Stimulated activated CD8-positive, alpha-beta memory T cell treated with anti-CD3 and anti-CD28 coated beads, Interleukin-4, amount 100 ng/mL, for 1 hour (primary cell): ENCODE measurements at places on chromosomes 5 and 9.

DNA sequence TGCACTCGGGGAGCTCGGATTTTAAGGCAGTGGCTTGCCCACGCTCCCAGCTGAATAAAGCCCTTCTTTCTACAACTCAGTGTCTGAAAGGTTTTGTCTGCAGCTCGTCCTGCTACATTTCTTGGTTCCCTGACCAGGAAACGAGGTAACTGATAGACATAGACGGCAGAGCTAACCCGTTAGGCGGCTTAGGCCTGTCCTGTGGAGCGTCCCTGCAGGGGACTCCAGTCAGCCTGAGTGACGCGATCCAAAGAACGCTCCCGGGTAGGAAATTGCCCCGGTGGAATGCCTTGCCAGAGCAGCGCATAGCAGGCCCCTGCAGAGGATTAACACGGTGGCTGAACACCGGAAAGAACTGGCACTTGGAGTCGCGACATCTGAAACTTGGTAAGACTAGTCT, 1.8 kb upstream of the SELENOP start:
- no peak for DNase-seq

- no peak for DNase-seq
These were observed 72.2 kb downstream of the PIP5K1B start for GRCh38 chr9:68777070-68777763.

GRCh38 chr5:82351754-82352145, 73.6 kb upstream of the RPS23 start:
- DNase-seq: no peak

GRCh38 chr5:44390351-44390750, 1.1 kb upstream of the FGF10 start:
- no peak for DNase-seq

DNA sequence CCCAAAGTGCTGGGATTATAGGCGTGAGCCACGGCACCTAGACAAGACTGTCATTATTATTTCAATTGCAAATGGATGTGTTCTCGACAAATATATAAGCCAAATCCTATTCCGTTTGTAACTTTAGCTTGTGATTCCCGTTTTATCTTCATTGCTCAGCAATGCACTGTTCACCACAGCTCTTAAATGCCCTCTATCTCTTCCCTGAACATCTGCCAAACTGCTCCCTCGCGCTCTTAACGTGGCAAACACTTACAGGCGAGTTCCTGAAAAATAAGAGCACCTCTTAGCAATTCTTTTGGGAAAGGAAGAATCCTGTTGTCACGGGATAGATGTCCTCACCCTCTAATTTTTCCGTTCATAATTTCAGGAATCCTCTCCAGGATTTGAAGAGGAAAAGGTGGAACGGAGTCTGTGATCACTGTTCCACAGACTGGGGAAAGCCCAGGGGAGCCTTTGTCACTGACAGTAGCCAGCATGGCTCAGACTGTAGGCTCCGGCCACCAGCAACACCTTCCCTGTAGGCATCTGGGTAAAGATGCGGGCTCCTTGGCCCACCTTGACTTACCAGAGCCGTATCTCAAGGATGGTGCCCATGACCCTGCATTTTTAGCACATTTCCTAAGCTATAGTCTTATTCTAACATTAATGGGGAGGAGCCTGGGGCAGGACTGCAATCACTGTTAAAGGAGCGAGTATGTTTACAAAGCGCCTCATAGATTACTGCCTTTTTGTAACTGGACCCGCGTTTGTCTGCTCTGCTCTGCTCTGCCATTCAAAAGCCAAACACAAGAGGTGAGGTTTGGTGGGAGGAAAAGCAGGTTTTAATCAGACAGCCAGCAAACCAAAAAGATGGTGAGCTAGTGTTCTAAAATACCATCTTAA, 20.2 kb upstream of the GNPDA1 start:
- DNase-seq: no peak

DNA sequence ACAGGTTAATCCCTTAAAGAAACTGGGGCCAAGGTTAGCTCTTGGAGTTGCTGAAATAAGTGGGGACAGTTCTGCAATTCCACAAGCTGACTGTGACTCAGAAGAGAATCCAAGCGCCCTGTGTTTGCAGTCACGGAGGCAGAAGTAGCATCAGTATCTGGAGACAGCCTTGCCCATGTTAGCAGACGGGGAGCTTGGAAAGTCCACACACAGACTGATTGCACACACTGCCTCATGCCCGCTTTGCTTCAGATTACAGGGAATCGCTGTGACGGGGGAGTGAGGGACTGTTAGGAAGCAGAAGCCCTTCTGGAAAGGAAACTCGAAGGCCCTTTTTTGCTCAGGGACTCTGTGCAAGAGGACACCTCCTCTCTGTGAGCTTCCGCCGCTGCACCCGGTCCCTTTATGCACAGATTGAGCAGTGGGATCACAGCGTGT, 30.9 kb upstream of the PPP1R26 start:
- DNase-seq: no peak

- no peak for DNase-seq
These were observed 317.0 kb upstream of the RFX3 start for GRCh38 chr9:3842839-3843238.

DNA sequence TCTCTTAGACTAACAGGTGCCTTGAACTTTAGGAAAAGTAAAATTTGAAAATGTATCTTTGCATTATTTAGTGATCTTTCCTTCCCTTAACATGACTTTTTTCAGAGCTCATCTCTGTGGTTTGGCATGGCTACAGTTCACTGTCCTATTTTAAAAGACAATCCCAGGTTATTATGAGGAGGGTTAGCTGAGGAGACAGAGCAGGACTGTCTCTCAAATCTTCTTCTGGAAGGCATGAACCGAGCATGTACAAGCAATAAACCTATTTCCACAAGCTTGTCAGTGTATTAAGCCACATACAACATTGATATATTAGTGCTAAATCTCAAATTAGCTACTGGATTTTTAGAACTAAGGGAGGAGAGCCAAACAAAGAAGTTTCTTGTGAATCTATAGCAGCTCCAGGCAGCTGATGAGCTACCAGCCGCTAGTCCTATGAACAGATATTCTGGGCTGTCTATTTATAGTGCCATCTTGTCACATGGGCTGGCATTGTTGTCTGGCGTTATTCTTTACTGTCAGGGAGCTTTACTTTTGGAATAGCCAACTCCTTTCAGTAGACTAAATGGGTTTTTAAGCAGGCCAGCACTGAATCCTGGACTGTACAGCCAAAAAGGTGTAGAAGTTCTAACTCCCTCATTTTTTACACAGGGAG, 171.2 kb upstream of the ACTBL2 start:
- no peak for DNase-seq

GRCh38 chr9:84379740-84380139, 39.2 kb upstream of the SLC28A3 start:
- no peak for DNase-seq

- no peak for DNase-seq
These were observed 604.9 kb upstream of the PTGER4 start for GRCh38 chr5:40074826-40075225.

DNA sequence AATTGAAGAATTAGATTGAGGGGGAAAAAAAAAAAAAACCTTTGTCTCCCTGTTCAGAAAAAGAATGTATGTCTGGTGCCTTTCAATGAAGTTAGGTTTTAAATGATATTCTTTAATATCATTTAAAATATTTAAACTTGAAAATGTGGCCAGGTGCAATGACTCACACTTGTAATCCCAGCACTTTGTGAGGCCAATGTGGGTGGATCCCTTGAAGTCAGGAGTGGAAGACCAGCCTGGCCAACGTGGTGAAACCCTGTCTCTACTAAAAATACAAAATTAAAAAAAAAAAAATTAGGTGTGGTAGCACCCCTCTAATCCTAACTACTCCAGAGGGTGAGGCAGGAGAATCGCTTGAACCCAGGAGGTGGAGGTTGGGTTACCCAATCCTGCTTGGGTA, 111.1 kb upstream of the RASA1 start:
- no peak for DNase-seq

- DNase-seq: no peak
These were observed 591.5 kb downstream of the RAB3C start for GRCh38 chr5:59174248-59174844.

GRCh38 chr9:77011973-77012821, 7.3 kb upstream of the FOXB2 start:
- DNase-seq: no peak

GRCh38 chr5:133773247-133774202, 161.2 kb upstream of the FSTL4 start:
- no peak for DNase-seq

DNA sequence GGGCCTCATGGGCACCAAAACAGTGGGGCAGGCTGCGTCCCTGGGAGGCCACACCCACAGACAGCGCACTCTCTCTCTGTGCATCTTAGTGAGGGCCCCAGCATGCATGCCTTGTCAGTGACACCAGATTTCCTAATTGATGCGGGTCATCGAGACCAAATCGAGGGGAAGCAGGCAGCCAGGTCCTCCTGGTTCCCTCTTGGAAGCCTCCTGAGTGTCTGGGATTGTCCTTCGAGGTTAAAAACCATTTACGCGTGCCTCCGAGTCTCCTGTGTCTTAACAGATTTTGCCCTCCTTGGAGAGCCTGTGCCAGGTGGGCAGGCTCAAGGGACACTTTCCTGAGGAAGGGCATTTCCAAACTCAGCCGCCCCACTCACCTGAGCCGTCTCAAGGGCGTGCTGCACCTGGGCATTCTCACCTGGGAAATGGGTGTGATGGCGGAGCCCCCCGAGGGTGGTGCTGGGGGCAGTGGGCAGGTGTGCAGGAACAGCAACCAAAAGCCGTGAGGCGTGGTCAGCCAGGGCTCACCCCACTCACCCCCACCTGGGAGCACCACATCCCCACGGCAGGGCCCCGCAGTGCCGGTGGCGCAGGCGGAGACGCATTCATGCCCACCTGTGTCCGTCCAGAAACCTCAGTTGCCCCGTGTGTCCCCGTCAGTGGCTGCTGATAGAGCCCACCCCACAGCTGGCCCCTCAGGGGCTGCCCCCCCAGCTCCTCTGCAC, 2.7 kb downstream of the SLC6A19 start:
- DNase-seq: no peak

DNA sequence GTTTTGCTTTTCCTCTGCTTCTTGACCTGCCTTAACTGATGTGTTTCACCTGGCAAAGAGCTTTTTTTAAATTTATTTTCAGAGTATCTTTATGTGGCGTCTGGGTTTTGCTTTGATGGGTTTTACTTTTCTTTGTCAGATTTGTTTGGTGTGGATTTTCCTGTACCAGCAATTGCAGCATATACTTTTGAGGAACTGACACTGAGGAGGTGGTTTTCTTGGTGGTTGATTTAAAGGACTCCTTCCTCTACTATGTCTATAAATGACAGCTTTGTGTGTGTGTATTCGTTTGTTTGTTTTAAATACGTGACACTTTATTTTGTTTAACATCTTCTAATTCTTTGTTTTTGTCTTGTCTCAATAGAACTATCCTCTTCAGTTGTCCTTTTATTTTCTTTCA, 1071.9 kb upstream of the ARRDC3 start:
- DNase-seq: no peak

DNA sequence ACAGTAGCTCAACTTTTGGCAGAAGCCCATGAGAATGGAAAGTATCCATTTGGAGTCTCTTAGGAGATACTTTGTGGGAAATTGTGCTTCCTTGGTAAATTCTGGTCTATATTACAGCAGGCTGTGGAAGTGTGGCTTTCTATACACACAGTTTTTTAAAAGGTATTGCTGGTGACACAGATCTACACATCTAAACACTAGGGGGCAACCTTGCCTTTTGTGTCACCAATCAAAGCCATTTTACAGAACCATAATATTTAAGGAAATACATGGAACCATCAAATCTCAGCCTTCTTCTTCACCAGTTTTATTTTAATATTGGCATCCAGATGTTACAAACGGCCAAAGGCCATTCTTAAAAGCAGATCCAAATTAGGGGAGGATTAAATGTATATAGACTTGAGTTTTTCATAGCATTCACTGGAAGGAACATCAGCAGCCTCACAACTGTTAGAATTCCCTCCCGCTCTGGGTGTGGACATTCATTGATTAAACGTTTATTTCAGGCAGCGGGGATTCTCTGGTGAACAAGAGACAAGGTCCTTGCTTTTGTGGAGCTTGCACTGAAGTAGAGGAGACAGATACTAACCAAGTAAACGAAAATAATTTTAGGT, 132.4 kb upstream of the EPB41L4A start:
- no peak for DNase-seq

GRCh38 chr5:116736671-116737070, 162.0 kb upstream of the SEMA6A start:
- no peak for DNase-seq

DNA sequence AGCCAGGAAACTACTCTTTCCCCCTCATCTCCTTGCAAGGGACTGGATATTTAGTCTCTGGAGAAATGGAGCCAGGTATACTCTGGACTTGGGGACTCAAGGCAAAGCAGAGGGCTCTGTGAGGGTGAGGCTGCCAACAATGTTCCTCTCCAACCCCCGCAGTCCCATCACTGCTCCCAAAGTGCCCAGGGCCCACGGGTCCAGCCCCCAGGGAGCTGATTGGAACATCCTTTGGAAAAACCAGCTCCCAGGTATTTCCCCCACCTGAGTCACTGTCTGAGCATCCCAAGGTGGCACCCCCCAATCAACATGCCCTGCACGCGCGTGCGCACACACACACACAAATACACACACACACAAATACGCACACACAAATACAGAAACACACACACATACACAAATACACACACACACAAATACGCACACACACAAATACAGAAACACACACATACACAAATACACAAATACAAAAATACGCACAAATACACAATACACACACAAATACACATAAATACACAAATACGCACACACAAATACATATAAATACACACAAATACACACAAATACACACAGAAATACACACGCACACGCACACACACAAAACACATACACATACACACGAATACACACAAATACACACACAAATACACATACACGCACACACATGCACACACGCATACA, 137.4 kb downstream of the DAB2IP start:
- DNase-seq: no peak
